Activated CD8-positive, alpha-beta memory T cell treated with anti-CD3 and anti-CD28 coated beads, Interleukin-2, amount 10 ng/mL, durations not matched to agents 7 days and 5 days (primary cell): ENCODE measurements at places on chromosomes 3 and 15. TPM values are rescaled to one million over a fixed set of nuclear protein-coding genes. Genes with fewer than 3 reads are reported as not detected.

DNA sequence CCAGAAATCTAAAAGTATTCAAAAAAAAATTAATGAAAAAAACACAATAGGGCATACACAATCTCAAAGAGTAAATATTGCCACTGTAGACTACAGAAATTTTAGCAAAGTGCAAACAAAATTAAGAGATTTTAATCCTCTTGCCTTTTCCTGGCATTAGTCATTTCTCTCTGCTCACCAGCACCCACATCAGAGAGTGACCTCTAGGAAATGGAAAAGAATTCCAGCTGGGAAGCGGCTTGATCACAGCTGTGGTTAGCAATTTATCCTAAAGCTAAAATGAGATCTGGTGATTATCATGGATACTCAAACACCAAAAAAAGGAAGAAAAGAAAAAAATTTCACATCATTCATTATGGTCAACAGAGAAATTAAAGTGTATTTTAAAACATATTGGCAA, 7.5 kb downstream of the CSNK1G1 start:
- peaks cover 8% of the 10 kb centered on the region for H3K36me3 ChIP-seq
- no peak overlapping the region for H3K4me3 ChIP-seq
- H3K27ac ChIP-seq, result no peak overlapping the region

DNA sequence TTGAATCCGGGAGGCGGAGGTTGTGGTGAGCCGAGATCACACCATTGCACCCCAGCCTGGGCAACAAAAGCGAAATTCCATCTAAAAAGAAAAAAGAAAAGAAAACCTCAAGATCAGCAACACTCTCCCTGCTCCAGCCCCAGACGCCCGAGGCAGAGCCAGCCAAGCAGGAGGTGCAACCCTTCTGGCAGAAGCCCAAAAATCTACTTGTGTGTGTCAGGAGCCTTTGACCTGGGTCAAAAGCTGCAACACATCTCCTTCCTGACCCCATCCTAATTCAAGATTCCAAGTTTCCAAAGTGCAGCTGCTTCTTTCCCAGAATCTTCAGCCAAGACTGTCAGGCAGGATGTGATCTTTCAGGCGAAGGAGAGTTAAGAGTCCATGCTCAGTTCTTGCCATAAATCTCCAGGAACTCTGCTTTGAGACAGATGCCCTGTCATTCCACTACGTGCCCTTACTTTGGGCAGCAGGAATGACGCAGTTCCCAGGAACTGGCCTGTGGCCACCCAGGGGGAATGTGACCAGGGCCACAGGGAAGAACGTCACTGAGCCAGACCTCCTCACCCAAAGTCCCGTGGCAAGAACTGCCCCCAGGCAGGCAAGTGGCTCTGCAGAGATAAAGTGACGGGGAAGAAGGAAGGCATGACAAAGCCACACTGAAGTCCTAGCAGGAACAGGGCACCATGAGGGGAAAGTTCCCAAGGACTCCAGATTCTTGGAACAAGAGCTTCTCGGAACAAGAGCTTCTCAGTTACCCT, 39.4 kb downstream of the SH3BP5 start:
- no peak for DNase-seq
- peaks cover 44% of the 10 kb centered on the region for H3K36me3 ChIP-seq
- H3K4me1 ChIP-seq, result peaks cover 76% of the 10 kb centered on the region
- no peak overlapping the region for H3K4me3 ChIP-seq
- H3K27me3 ChIP-seq, result no peaks in the 10 kb centered on the region

- DNase-seq, result no peak
- H3K36me3 ChIP-seq, result no peaks in the 10 kb centered on the region
- H3K4me3 ChIP-seq, result no peak overlapping the region
- H3K27me3 ChIP-seq, result no peaks in the 10 kb centered on the region
- H3K4me1 ChIP-seq, result peaks cover 8% of the 10 kb centered on the region
Measured at GRCh38 chr3:127693336-127693843, 20.6 kb downstream of the ABTB1 start.

The C3orf33 gene
- 1.3 TPM for total RNA-seq

- no peak for DNase-seq
- no peaks in the 10 kb centered on the region for H3K36me3 ChIP-seq
- no peak overlapping the region for H3K4me3 ChIP-seq
- no peaks in the 10 kb centered on the region for H3K4me1 ChIP-seq
Measured at GRCh38 chr3:16033889-16034687, 140.4 kb upstream of the GALNT15 start.

The WDR93 gene
- total RNA-seq, result not detected

GRCh38 chr3:128033102-128033501, 19.1 kb upstream of the SEC61A1 start:
- no peak overlapping the region for H3K4me3 ChIP-seq
- no peaks in the 10 kb centered on the region for H3K36me3 ChIP-seq
- H3K27me3 ChIP-seq, result peaks cover 6% of the 10 kb centered on the region
- H3K27ac ChIP-seq, result no peak overlapping the region

GRCh38 chr3:186241910-186242821, 119.9 kb downstream of the DGKG start:
- peak; percentile 84 for DNase-seq
- no peaks in the 10 kb centered on the region for H3K36me3 ChIP-seq
- H3K4me1 ChIP-seq, result peaks cover 10% of the 10 kb centered on the region
- H3K4me3 ChIP-seq, result no peak overlapping the region
- H3K27ac ChIP-seq, result no peak overlapping the region

The TMCO5A gene
- total RNA-seq, result not detected

The EEFSEC gene
- total RNA-seq, result 19.7 TPM

- peaks cover 31% of the 10 kb centered on the region for H3K4me1 ChIP-seq
- DNase-seq, result no peak
- no peaks in the 10 kb centered on the region for H3K27me3 ChIP-seq
- peak overlapping the region; percentile 93 for H3K27ac ChIP-seq
- peak overlapping the region; percentile 90 for H3K4me3 ChIP-seq
Measured at GRCh38 chr15:25439369-25439836, 579 bp upstream of the UBE3A start.

DNA sequence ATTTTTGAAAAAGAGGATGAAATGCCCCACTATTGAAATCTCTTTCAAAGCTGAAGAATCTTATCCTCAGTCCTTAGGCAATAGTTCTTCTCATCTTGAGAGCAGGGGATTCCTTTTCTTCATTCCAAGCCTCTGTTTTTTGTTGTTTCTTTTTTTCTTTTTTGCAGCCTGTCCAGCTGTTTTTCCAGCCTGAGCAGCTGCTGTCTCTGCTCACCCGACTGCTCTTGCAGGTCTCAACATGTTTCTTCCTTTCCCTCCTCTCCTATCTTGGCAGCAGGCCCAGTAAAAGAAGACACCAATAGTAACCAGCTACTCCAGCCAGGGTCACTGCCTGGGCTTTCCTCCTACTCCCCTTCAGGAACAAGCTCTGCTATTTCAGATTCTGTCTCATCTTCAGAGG, 23.8 kb downstream of the MEX3B start:
- H3K4me3 ChIP-seq, result no peak overlapping the region

GRCh38 chr3:55795746-55796145, 308.6 kb upstream of the WNT5A start:
- no peak overlapping the region for H3K27ac ChIP-seq
- DNase-seq, result no peak
- no peaks in the 10 kb centered on the region for H3K36me3 ChIP-seq
- no peaks in the 10 kb centered on the region for H3K4me1 ChIP-seq
- no peaks in the 10 kb centered on the region for H3K27me3 ChIP-seq

- peaks cover 47% of the 10 kb centered on the region for H3K4me1 ChIP-seq
- H3K27ac ChIP-seq, result peak within 1 kb of the TSS; percentile 95
- peaks cover 50% of the 10 kb centered on the region for H3K36me3 ChIP-seq
- H3K27me3 ChIP-seq, result no peaks in the 10 kb centered on the region
Measured at GRCh38 chr3:49028673-49029562, at the start of gene IMPDH2. TSS of gene IMPDH2 (minus strand) at chr3:49029398. CDS start at chr3:49029350, 48 bp downstream.

DNA sequence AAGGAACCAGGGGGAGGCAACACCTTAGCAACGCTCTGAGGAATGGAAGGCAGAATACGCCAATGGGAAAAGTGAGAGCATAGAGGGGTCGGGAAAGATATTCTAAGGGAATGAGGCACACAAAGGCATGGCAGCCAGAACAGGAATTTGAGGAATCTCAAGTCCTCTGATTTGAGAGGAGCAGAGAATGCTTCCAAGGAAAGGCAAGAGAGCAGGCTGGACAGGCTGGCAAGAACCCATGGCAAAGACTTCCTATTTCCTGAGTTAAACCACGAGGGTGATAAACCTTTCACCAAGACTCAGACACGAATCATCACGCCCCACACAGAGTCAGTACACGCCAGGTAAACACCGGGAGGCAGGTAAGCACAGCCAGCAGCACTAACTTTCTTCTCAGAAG, 109.8 kb downstream of the IGF2BP2 start:
- no peaks in the 10 kb centered on the region for H3K4me1 ChIP-seq
- peak; percentile 4 for DNase-seq
- H3K27me3 ChIP-seq, result peaks cover 9% of the 10 kb centered on the region
- no peak overlapping the region for H3K27ac ChIP-seq

GRCh38 chr3:140493271-140493670, 184.6 kb upstream of the TRIM42 start:
- H3K4me1 ChIP-seq, result no peaks in the 10 kb centered on the region
- no peak for DNase-seq
- no peak overlapping the region for H3K27ac ChIP-seq
- H3K36me3 ChIP-seq, result no peaks in the 10 kb centered on the region

- H3K27me3 ChIP-seq, result peaks cover 29% of the 10 kb centered on the region
- H3K4me1 ChIP-seq, result no peaks in the 10 kb centered on the region
- peak; percentile 72 for DNase-seq
Measured at GRCh38 chr3:142929109-142929508, 34.4 kb downstream of the PAQR9 start.

DNA sequence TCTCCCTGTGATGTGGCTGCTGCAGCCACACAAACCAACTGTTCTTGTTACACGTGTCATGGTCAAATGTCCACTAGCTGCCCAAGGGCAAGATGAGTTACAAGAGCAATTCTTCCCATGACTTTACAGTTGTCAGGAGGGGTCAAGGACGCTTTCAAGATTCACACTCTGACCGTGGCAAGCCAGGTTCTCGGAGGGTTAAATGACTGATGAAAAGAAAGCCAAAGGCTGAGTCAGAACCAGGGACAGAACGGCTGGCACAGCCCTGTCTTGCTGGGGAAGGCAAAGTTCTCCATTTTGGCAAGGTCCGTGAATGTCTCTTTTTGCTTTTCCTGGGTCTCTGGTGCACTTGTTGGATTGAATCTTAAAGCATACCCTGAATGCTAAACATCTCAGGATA, 364.5 kb upstream of the ICE2 start:
- peaks cover 71% of the 10 kb centered on the region for H3K27me3 ChIP-seq
- no peak overlapping the region for H3K4me3 ChIP-seq
- H3K36me3 ChIP-seq, result no peaks in the 10 kb centered on the region
- no peak overlapping the region for H3K27ac ChIP-seq

- no peak overlapping the region for H3K4me3 ChIP-seq
- H3K27ac ChIP-seq, result no peak overlapping the region
- H3K27me3 ChIP-seq, result peaks cover 12% of the 10 kb centered on the region
- peaks cover 10% of the 10 kb centered on the region for H3K36me3 ChIP-seq
- H3K4me1 ChIP-seq, result peaks cover 29% of the 10 kb centered on the region
Measured at GRCh38 chr3:15345066-15345607, 12.8 kb upstream of the SH3BP5 start.

GRCh38 chr3:183554377-183554776, 1.1 kb downstream of the KLHL6 start:
- peak; percentile 51 for DNase-seq
- no peaks in the 10 kb centered on the region for H3K27me3 ChIP-seq
- H3K4me3 ChIP-seq, result peak overlapping the region; percentile 90
- peaks cover 18% of the 10 kb centered on the region for H3K36me3 ChIP-seq
- H3K27ac ChIP-seq, result peak overlapping the region; percentile 86

DNA sequence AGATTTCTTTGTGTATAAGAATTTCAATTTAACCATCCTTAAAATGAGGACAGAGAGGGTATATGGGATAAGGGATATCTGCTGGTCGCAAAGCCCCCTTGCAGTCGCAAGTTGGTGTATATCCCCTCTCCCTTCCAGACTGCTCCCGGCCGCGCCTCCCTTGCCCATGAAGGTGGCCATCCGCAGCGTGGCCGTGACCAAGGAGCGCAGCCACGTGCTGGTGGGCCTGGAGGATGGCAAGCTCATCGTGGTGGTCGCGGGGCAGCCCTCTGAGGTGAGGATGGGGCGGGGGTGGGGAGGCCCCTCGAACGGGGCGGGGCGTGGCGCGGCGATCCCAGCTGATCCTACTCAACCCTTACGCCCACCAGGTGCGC, 29.4 kb downstream of the NBEAL2 start:
- H3K4me3 ChIP-seq, result peak overlapping the region; percentile 25
- peaks cover 29% of the 10 kb centered on the region for H3K4me1 ChIP-seq

The MYL3 gene
- not detected for total RNA-seq

- peaks cover 10% of the 10 kb centered on the region for H3K27me3 ChIP-seq
- no peaks in the 10 kb centered on the region for H3K36me3 ChIP-seq
- H3K4me3 ChIP-seq, result no peak overlapping the region
- no peak overlapping the region for H3K27ac ChIP-seq
Measured at GRCh38 chr15:67405208-67406191, 115.4 kb upstream of the C15orf61 start.

- H3K27ac ChIP-seq, result no peak overlapping the region
- peaks cover 2% of the 10 kb centered on the region for H3K36me3 ChIP-seq
- H3K4me1 ChIP-seq, result peaks cover 4% of the 10 kb centered on the region
- peaks cover 12% of the 10 kb centered on the region for H3K27me3 ChIP-seq
Measured at GRCh38 chr3:43684944-43685343, 5.8 kb upstream of the ABHD5 start.

The GPR15 gene
- 107 TPM for total RNA-seq

- peaks cover 17% of the 10 kb centered on the region for H3K27me3 ChIP-seq
- no peak overlapping the region for H3K27ac ChIP-seq
- no peak for DNase-seq
- H3K4me1 ChIP-seq, result peaks cover 13% of the 10 kb centered on the region
- H3K4me3 ChIP-seq, result no peak overlapping the region
Measured at GRCh38 chr3:125381314-125381713, 6.2 kb upstream of the ZNF148 start.

DNA sequence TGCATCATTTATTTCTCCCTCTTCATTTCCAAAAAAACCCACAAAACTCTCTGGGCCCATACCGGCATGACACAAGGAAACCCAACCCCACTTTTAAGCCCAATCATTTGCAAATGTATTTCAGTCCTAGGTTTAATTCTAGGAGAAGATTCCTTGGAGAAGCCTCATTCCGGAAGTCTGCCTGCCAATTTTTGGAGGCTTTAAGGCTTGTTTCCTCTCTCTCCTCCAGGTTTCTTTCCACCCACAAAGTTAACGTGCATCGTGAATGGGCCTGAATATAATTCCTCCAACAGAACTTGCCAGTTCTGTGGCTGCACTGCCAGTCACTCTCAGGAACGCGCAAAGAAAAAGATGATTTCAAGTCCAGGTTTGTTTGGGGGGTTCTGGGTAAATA, 69.9 kb upstream of the FOXP1 start:
- no peaks in the 10 kb centered on the region for H3K4me1 ChIP-seq
- no peaks in the 10 kb centered on the region for H3K27me3 ChIP-seq
- H3K36me3 ChIP-seq, result no peaks in the 10 kb centered on the region
